ENCODE measurements at places on chromosomes 2 and 18.

GRCh38 chr2:40487602-40488001, 35.7 kb upstream of the SLC8A1 start:
- no peak for DNase-seq

DNA sequence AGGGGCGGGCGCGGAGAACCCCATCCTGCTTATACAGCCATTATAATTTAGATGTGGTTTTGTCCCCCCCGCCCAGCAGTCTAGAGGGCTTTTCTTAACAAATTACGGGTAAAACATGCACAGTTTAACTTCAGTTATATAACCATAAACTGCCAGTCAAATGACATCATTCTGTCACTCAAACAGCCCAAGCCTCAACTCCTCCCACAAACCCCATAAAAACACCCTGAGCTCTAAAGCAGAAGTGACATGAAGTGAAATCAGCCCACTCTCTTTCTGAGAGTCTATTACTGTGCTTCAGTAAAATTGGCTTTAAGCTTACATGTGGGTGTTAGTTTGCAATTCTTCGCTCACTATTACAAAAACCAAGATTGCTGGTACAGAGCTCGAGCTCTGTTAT, 705.1 kb upstream of the GCFC2 start:
- no peak for DNase-seq

DNA sequence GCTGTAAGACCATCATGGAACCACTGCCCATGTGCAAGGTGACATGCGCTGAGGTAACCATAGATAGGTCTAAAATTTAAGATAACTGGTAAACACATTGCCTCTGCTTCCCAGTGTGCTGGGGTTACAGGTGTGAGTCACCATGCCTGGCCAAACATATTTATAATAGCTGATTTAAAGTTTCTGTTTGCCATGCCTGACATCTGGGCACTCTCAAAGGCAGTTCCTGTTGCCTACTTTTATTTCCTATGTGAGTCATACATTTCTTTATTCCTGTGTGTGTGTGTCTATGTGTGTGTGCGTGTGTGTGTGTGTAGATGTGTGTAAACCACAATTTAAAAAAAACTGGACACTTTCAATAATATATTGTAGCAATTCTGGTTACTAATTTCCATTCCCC, 415.2 kb upstream of the NETO1 start:
- DNase-seq, result no peak

- no peak for DNase-seq
Observed at GRCh38 chr2:77101796-77102452, 420.3 kb downstream of the LRRTM4 start.

GRCh38 chr18:44679914-44680272, 795 bp upstream of the SETBP1 start:
- DNase-seq, result no peak

GRCh38 chr2:5691221-5691984, 781 bp upstream of the SOX11 start:
- no peak for DNase-seq

DNA sequence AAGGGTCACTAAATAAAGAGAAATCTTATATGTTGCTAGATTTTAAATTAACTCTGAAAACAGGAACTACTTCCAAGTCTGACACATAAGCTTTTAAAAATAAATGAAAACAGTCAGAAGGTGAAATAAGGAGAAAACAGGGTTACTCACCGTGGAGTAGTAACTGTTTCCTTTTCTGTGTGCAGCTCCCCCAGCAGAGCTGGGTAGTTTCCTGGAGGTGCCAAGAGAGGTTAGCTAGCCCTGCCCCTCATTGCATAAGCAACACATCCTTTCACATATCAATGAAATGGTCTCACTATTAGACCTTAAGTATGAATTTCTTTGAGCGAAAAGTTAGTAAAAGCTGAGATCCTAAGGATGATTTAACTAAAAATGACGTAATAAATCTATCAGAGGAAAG, 54.0 kb upstream of the GPR75 start:
- no peak for DNase-seq

DNA sequence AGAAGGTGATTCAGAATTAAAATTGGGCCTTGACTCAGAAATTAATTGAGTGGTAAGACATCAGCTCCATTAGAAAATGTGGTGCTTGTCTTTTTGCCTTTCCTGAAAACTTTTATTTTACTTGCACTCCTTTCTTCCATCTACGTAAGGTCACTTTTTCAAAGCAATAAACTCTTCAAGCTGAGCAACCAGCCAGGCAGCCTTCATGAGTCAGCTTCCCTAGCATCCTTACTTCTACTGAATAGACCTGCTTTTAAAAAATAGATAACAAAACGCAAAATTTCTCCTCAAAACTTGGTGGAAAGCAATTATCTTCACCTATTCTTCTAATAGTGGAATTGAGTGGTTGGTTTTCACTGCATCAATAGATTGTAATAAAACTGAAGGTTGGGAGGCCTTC, 504.2 kb downstream of the ARHGAP15 start:
- no peak for DNase-seq

DNA sequence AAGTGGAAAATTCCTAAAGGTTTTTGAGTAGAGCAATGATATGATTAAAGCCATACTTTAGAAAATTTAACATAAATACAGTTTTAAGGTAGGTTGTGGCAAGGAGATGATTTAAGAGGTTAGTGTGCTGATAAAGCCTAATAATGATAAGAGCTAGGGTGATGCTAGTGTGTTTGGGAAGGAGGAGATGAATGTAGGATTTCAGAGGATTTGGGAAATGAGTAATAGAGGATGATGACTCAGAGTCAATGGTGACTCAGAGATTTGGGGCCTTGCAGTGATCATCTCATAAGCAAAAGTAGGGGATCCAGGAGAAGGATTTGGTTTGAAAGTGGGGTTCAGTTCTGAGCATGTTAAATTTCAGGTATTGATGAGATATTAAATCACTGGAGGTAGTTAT, 23.3 kb downstream of the STAMBP start:
- DNase-seq, result no peak

DNA sequence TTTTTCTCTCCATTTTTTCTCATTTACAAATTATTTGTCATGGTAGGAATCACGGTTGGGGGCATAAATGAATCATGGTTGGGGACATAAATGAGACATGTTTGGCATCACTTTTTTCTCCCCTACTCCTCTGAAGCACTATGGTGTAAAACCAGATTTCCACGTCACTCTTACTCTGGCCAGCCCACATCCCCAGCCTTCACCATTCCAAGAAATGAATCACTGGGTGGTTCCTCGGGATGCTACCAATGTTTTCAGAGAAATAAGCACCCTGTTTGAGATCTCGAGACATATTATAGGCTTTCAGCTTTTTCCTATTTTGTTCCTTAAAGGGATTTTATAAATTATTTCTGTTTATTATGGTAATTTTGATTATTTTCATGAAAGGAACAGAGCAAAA, 155.0 kb upstream of the SLC8A1 start:
- DNase-seq, result no peak

GRCh38 chr2:108936866-108937265, 52.2 kb downstream of the EDAR start:
- no peak for DNase-seq

- no peak for DNase-seq
Observed at GRCh38 chr2:105631922-105632321, 112.8 kb upstream of the NCK2 start.

DNA sequence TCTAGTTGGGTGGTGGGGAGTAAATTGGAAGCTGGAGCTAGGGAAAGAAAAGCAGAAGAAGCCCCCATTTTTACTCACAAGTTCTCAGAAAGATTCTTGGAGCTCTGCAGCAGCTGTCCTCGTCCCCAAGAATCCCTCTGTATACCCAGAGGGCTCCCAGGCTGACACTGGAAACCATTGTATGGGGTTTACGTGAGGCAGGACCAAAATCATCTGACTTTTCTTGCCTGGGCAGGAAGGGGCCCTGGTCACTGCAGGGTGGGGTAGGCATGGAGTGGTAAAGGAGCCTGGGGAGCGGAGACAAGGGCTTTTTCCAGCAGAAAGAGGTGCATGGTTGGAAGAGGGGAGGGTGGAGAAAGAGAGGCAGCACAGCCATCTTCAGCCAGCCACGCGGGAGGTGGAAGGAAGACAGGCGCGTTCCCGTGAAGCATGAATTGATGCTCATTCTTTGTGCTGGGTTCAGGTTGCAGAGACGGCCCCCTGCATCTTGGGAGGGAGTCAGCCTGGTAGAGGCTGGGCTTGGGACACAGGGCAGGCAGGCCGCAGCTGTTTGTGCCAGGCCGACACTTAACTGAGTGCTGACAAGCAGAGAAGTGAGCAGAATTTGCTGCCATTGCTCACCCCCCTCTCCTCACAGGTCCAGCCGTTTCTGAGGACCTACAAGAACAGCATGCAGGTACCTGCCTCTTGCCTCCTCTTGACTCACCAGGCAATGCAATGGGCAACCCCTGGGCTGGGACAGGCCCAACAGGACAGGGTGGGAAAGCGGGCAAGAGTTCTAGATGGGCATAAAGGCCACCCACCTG, 94.8 kb downstream of the PLB1 start:
- DNase-seq, result no peak

- DNase-seq, result no peak
Observed at GRCh38 chr18:10009321-10010144, 95.7 kb downstream of the VAPA start.

GRCh38 chr2:107777974-107778373, 48.7 kb upstream of the RGPD4 start:
- no peak for DNase-seq

- DNase-seq, result no peak
Observed at GRCh38 chr2:176555112-176555511, 285.9 kb downstream of the MTX2 start.

- DNase-seq, result no peak
Observed at GRCh38 chr2:25338401-25338800, 3.3 kb downstream of the DNMT3A start.

DNA sequence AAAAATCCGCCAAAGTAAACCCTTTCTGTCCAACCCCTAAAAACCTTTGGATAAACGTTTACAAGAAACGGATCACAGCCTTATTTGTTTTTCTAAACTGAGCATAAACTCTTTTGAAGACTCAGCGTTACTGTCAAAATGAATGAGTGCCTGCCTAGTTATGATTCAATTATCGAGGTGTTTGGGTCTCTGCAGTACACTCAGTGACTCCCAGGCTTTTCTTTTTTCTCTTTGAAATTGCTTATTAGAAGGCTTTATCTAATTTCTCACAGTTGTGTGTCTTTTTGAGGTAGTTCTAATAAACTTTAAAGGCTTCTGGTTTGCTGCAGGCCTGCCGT, 663 bp downstream of the RHBDD1 start:
- DNase-seq, result no peak

- no peak for DNase-seq
Observed at GRCh38 chr2:18682681-18683080, 93.3 kb upstream of the NT5C1B start.

GRCh38 chr2:230541934-230542380, 126.0 kb downstream of the SP100 start:
- no peak for DNase-seq

DNA sequence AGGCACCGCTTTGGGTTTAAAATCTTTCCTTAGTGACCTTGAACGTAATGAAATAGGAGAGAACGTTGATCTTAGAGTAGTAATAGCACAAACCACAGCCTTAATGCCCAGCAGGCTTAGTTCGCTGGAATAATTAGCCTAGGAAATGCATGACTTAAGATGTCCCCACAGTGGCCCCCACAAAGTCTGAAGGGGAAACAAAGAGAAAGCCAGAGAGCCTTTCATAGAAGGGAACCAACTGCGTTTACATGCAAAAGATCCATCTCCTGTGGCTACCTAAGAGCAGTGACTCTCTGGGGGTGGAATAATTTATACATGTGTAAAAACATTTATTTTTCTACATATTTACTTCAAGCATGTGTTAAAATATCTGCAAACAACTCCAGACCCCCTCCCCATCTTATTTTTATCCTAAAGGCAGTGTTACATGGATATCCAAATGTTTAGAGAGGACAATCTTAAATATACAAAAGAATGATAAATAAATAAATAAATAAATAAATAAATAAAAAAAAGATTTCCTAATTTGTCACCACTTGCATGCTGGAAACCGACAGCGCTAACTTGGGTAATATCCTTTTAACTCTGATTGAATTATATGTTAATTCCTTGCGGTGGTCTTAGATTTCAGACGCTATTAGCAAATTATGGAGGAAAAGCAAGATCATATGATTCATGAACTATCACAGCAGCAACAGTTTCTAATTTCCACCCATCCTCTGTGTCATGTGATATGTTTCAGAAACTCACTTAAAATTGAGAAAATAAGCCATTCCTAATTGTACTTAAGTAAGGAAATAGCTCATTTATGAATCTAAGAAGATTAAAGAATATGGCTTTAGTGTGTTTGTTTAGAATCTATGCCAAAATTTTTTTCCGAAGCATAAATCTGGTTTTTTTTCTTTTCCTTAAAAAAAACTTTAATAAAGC, 23.4 kb upstream of the CYP1B1 start:
- no peak for DNase-seq

DNA sequence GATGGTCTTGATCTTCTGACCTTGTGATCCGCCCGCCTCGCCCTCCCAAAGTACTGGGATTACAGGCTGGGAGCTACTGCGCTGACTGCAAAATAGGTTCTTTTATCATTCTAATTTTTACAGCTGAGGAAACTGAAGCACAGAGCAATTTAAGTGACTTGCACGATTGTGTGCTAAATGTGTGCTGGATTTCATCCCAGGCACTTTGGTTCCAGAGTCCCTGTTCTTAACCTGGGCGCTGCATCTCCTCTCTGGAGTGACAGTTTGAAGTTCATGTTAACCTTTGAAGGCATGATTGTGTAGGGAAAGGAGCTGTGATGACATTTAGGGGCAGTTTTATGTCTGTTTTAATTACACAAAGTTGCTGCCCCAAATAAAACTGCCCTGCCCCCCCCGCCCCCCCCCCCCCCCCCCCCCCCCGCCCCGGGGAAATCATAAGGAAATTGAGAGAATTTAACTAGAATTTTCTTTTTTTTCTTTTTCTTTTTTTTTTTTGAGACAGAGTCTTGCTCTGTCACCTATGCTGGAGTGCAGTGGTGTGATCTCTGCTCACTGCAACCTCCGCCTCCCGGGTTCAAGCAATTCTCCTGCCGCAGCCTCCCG, 5.6 kb downstream of the ACSL3 start:
- no peak for DNase-seq

GRCh38 chr2:118062048-118062447, 26.2 kb upstream of the INSIG2 start:
- DNase-seq, result no peak

- no peak for DNase-seq
Observed at GRCh38 chr2:31339696-31340095, 74.8 kb downstream of the XDH start.

DNA sequence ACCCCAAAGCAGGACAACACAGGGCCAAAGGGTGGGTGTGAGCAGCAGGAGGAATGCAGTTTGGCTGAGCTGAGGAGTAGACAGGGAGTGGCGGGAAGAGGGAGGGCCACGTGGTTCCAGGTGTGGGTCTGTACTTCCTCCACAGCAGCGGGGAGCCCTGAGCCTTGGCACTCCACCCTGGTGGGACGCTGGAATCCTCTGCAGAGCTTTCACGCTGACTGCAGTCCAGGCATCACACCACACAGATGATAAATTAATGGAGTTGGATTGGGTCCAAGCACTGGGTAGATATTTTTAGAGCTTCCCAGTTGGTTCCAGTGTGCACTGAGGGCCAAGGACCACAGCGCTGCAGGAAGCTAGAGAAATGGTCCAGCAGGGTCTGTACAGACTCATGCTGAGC, 67.0 kb upstream of the TMEM200C start:
- DNase-seq, result no peak

All from forelimb muscle (tissue), 1 donor.